Common myeloid progenitor, CD34-positive (primary cell): ENCODE measurements at places on chromosomes 1 and 21.

- no peak for DNase-seq
Observed at GRCh38 chr1:41377397-41377796, 16.2 kb downstream of the FOXO6 start.

GRCh38 chr1:236706183-236706582 is 19.9 kb downstream of the ACTN2 start:
- no peak for DNase-seq

- DNase-seq, result no peak
Observed at GRCh38 chr1:48944811-48945210, 168.1 kb upstream of the BEND5 start.

GRCh38 chr1:216805233-216805632 is 82.0 kb upstream of the ESRRG start:
- no peak for DNase-seq

DNA sequence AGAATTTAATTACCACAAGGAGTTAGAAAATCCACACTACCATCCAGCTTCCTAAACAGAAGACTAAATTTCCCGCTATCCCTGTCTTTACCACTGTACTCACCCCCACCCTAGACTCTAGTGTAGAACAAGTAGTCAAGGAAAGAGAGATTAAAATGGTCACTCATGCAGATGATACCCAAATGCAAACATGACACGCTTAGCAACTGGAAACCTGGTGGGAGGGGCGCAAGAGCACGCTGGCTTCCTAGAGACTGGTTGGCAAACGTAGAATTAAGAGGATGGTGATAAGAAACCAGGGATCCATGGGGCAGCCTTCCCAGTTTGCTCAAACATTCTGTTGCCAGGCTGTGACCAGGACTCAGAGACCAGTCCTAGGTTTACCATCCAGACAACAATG is 9.9 kb upstream of the LDLRAD1 start:
- no peak for DNase-seq

DNA sequence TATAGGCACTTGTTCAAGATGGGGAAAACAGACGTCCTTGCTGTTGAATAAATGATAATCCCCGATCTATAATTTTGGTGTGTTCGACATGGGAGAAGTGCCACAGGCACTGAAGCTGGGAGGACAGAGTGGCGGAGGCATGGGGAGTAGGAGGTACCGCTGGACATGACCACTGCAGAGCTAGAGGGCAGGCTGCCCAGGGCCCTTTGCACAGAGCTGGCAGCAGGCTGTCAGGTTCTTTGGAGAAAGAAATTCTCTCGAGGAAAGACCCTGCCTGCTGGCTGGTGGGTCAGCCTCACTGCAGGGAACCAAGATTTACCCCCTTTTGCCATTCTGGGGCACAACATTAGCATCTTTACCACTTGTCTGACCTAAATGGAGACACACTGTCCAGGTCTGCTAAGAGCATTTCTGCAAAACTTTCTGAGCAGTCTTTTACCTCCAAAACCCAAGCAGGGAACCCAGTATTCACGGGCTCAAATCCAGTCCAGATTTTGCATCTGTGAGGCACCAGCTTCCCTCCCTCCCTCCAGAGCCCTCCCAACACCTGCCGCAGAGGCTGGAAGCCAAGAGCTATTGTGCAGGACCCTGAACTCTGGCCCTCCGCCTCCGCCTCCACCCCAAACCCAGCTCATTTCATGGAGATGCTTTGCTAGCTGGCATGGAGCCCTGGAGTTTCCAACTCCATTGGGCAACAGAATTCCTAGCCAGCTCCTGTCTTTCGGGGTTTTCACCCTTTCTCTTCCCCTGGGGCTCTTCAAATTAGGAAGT is 142.3 kb downstream of the PLXNA2 start:
- no peak for DNase-seq

- peak; percentile 72 for DNase-seq
Observed at GRCh38 chr1:23751050-23751814, 8.0 kb downstream of the ELOA start.

DNA sequence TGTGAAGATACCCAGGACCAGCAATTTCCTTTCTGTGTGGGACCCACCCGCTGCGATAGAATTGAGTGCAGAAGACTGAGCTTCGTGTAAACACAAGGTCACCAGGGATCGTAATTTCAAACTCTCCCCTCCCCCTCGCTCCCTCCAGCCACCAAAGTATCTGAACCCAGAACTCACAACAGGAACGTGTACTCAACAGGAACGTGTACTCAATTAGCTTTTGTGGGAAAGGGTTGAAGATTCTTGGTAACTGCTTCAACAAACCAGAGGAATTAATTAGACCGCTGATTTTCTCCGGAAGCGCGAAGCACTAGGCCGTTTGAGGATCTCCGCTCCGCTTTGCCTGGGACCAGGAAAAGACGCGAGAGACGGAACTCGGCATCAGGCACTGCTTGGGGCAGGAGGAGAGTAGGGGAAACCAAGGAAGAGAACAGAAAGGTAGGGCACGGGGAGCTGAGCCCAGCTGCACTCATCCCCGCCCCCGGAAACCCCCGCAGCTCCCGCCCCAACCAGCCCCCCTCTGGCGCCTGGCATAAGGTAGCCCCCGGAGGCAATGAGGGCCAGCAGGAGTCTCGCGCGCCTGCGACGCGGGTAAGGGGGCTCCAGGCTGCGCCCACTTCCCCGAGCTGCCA is 453 bp downstream of the DRAM2 start:
- no peak for DNase-seq

GRCh38 chr1:58763214-58763613 is 20.6 kb downstream of the JUN start:
- DNase-seq, result no peak

DNA sequence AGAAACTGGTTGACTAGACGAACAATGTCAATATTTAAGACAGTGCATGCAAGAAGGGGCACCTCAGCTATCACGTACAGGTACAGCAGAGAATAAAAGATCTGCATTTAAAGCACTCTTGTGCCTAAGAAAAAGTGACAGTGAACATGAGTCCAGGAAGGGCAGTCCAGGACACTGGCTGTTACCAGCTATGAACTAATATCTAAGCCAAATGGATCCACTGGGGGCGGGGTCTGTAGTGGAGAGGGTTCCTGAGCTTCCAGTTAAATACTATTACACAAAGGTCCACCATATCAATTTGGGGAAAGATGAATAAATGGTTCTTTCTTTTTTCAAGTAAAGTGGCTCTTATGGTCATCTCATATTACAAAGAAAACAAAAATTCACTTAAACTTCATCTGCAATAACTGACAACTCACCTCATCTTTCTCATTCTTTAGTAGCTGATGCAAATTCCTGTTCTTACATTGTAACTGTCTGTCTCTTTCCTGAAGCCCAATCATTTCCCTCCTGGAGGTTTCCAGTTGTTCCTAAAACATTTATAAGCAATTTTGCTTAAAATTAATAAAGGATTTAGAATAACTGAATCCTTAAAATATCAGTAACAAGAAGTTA is 24.5 kb downstream of the SSX2IP start:
- no peak for DNase-seq

GRCh38 chr1:86687595-86687994 is 16.8 kb upstream of the SH3GLB1 start:
- peak; percentile 40 for DNase-seq

DNA sequence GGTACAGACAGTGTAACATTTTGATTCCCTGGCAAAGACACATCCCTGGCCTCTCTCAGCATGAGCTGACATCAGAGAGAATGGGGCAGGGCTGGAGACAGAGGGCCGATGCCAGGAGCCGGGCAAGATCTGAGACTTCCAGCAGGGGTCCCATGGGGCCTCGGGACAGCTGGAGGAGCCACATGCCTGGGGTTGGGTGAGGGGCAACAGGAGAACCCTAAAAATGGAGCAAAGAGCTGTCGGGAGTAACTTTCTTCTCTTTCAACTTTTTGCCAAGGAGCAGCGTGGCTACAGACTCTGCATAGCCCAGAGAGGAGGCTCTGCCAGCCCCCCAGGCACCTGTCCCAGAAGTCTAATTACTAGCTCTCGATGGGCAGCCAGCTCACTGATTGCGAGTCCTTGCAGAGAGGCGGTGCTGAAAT is 130.8 kb downstream of the LACTBL1 start:
- DNase-seq, result no peak
